ENCODE measurements at places on chromosomes 5 and 9. TPM values are rescaled to one million over a fixed set of nuclear protein-coding genes. Genes with fewer than 3 reads are reported as not detected.

MAMDC2 gene
- total RNA-seq = 4.0 TPM

NR5A1 gene
- total RNA-seq = 0.26 TPM

PCDHB13 gene
- total RNA-seq = 4.7 TPM

GRCh38 chr5:95152535-95152934 is 132.4 kb downstream of the MCTP1 start:
- no peak overlapping the region for H3K4me3 ChIP-seq
- no peak overlapping the region for H3K27ac ChIP-seq
- no peaks in the 10 kb centered on the region for H3K4me1 ChIP-seq
- no peaks in the 10 kb centered on the region for H3K36me3 ChIP-seq

DNA sequence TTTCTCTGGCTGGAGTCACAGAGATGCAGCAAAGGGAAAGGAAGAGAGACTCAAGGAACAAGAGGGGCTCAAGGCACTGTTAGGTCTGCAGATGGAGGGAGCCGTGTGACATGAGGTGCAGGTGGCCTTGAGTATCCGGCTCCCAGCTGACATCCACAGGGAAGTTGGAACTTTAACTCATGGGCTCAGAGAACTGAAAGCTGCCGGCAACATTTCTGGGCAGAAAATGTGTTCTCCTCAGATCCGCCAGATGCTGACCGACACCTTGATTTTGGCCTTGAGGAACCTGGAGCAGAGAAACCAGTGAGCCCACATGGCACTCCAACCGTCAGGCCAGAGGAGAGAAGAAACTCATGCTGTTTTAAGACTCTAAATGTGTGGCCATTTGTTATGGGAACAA is 258.1 kb upstream of the IRX2 start:
- H3K4me3 ChIP-seq = no peak overlapping the region
- DNase-seq = peak; percentile 7
- H3K27me3 ChIP-seq = no peaks in the 10 kb centered on the region
- no peak overlapping the region for H3K27ac ChIP-seq
- no peaks in the 10 kb centered on the region for H3K4me1 ChIP-seq

- no peak overlapping the region for H3K4me3 ChIP-seq
- H3K4me1 ChIP-seq = no peaks in the 10 kb centered on the region
- peaks cover 6% of the 10 kb centered on the region for H3K36me3 ChIP-seq
- H3K27me3 ChIP-seq = no peaks in the 10 kb centered on the region
- no peak overlapping the region for H3K27ac ChIP-seq
- no peak for DNase-seq
These were observed 37.8 kb downstream of the PRELID2 start for GRCh38 chr5:145797336-145797735.

All from type B pancreatic cell (in vitro differentiated cells).